Activated CD8-positive, alpha-beta memory T cell treated with anti-CD3 and anti-CD28 coated beads, Interleukin-2, amount 50 U/mL, for 48 hours (primary cell): ENCODE measurements at places on chromosomes 2 and 18.

DNA sequence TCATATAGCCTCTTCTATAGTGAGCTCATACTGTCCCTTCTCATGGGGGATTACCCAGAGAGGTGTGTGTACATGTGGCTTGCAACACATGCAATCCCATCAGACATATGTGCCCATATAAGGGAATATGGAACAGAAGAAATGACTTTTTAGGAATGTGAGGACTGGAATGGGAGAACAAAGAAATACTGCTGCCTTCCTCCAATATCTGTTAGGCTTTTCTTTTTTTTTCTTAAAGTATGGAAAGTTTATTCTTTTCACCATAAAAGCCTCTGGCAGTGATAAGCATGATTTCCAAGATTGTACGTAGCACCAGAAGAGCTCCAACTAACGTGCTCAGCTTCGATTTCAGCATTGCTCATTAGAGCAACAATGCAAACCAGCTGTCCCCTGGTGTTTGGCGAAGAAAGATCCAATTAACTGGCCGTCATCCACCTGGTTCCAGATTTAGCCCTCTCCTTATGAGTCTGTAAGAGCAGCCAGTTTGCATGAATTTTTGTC is 113.6 kb downstream of the ADCYAP1 start:
- no peak for DNase-seq

- no peak for DNase-seq
Observed at GRCh38 chr2:216690853-216691741, 4.3 kb downstream of the IGFBP5 start.

- no peak for DNase-seq
Observed at GRCh38 chr2:239167011-239167673, 233.7 kb downstream of the HDAC4 start.

DNA sequence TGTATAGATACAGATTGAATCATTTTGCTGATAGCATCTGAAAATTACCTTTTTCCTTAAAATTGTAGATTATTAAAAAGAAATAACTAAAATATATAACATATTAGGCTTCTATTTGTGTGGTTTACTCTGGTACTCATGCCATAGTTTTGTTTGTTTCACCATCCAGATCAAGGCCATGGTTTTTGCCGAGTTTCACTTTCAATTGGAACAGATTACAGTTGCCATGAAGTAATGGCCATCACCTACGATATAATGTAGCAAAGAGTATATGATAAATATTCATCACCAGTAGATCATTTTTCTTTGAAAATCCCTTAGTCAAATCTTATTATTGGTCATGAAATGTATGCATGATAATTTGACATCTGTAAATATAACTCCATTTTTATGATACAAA is 11.9 kb upstream of the DNAH7 start:
- DNase-seq = no peak

GRCh38 chr18:750456-750855 is 38.0 kb upstream of the ENOSF1 start:
- no peak for DNase-seq

- DNase-seq = no peak
Observed at GRCh38 chr2:86065512-86065911, 40.2 kb downstream of the POLR1A start.

DNA sequence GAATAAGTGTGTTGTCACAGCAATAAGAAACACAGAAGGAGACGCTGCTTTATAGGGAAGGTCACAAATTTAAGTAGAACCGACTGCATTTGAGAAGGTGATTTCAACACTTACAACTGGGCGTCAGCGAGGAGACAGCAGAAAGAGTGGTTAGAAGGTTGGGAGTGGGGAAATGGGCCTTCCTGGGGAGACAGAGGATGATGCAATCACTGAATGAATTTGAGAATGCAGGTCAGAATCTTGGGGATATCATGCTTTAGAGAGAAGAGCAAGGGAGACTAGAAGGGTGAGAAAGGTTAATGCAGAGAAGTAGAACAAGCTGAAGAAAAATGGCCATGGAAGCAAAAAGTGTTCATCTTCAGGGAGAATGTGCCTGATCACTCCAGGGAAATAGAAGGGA is 616.1 kb upstream of the FAM98A start:
- DNase-seq = no peak

DNA sequence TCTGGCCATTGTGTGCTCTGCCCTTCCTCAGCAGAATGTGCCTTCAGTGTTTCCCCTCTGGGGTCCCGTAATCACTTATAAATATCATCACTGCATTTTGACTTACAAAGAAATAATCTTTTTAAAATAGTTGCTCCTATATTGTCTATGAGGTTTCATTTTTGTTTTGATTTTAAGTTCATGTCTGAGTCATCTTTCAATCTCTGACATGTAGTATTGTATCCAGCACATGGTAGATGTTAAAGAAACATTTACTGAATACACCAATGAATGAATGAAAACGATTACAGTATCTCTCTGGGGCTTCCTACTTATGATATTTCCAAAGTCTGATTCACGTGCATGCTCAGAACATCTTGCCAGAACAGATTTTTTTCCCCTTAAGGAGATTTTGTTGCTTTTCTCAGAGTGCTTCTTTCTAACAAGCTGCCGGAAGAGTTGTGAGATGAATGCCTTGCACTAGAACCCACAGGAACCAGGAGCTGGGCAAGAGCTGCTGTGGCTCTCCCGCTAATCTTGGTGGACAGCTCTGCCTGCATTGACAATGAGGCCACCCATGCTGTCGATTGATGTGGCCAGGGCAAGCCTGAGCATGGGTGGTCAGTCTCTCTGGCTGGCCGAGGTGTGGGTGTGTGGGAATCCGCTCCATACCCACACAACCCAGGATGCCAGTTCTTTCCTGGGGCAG is 199.4 kb downstream of the CYRIA start:
- DNase-seq = no peak

GRCh38 chr2:68766376-68766845 is 31.8 kb downstream of the ARHGAP25 start:
- DNase-seq = peak; percentile 74

GRCh38 chr2:210536973-210537650 is 19.3 kb upstream of the CPS1 start:
- no peak for DNase-seq

DNA sequence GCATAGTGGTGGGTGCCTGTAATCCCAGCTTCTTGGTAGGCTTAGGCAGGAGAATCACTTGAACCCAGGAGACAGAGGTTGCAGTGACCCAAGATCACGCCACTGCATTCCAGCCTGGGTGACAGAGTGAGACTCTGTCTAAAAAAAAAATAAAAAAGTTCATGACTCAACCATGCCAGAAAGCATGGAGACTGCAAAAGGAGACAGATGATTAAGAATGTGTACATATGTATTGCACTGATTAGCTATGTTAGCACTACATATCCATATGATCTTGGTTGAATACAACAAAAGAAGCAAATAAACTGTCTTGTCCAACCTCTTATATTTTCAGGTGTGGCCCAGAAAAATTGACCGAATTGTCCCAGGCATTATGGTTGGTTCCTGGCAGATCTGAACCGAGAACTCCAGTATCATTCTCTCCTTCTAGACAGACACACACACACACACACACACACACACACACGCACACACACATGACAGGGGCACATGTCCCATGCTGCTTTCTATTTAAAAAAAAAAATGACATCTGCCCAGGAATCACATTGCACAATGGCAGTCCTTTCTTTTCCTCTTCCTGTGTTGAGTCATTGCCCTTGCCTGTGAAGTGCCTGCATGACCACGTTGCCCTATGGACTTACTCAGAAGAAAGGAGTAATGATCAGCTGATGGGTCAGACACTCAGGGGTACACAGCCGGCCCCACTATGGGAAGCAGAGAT is 65.6 kb downstream of the MYCN start:
- no peak for DNase-seq

- DNase-seq = no peak
Observed at GRCh38 chr2:101864426-101864825, 127.3 kb upstream of the IL1R2 start.

- no peak for DNase-seq
Observed at GRCh38 chr2:64608867-64609226, 44.9 kb downstream of the SERTAD2 start.

- no peak for DNase-seq
Observed at GRCh38 chr2:207534417-207534816, 4.7 kb downstream of the CREB1 start.

DNA sequence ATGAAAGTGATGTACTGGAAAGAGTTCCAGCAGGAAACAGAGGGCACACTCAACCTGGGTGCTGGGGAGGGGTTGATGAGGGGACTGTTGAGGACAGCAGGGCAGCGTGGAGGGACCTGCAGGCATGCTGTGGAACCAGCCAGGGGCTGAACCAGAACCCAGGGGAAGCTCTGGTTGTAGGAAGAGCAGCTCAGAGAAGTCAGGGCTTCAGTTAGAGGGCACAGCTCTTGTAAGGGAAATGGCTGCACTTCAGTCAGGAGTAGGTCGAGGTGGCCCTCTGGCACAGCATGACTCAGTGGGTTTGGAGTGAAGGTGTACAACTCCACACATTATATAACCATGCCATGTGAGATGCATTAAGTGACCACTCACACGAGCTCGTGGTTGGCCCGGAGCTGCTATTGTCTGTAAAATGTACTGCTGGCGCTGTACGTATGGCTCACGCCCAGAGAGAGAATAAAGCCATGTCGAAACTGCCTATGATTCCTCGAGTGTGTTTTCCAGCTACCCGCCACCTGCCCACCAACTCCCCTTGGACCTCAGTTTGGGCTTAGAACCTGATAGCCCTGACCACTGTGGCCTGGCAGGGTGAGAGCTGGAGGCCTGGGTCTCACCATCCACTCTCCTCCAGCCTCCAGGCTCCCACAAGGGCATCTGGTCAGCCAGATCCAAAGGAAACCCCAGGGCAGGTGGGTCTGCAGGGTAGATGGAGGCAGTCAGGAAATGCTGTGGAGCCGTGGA is 136.5 kb upstream of the HS6ST1 start:
- DNase-seq = peak; percentile 36
